ENCODE measurements at places on chromosomes 5 and 9.

DNA sequence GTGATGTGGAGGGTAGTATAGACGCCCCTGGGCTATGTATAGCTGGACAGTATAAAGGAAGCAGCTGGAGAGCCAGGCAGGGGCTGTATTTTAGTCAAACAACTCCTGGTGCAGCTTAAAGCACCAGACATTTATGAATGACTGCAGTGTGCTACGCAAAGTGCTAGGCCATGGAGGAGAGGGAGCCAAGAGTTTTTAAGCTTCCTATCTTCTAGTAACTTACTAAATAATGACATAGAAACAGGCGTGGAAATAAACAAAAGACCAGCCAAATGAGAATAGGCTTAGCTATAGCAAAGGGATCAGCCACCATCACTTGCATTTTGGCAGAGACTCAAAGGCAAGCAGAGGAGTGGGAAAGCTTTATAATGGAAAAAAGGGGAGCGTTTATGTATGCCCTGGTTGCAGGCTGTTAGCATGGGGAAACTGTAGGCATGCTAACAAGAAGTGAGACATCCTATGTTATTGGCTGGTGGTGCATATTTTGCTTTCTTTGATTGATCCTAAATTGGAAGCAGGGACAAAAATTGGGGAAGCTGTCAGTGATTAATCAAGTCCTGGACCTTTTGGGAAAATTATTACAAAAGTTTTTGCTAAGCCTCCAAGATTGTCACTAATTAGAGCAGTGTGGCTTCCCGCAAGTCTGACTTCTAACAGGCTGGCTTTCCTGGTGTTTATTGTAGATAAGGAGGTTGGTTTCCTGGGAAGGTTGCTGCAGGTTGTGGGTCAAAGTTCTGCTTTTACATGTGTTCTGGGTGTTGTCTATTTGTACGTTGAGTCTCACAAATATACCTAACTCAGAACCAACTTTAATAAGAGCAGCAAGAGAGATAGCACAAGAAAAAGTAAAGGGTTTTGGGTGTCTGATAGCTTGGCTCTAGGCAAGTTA, 46.6 kb downstream of the RAB3C start:
- DNase-seq, result no peak

DNA sequence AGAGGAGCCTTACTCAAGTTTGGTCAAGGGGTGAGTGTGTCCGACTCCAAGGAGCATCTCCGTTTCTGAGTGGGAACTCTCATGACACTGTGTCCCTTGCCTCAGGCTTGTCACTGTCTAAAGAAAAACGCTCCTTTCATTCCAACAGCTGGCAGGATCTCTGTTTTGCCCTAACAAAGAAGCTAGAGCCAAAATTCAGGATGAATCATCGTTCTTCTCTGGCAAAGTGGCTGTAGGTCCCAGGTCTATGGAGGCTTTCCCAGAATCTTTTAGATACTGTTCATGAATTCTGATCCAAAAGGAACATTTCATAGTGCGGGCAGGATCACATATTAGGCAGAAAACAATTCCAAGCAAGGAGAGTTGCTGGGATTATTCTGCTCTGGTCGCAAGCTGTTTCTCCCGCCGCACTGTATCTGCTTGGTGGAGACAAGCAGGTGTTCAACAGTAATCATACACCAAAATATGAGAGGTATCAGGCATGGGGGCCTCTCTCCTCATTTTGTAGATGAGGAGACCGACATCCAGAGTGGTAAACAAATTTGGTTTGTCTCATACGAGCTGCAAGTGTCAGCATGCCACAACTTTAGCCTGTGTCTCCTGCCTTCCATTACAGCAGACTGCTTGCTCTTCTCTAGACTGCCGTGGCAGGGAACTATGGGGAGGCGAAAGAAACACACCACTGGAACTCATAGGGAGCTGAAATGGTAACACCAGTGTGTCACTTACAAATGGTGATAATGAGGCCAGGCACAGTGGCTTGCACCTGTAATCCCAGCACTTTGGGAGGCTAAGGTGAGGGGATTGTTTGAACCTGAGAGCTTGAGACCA, 72.6 kb downstream of the ENTREP1 start:
- no peak for DNase-seq

- DNase-seq, result no peak
Measured at GRCh38 chr5:171152382-171152781, 156.7 kb upstream of the TLX3 start.

DNA sequence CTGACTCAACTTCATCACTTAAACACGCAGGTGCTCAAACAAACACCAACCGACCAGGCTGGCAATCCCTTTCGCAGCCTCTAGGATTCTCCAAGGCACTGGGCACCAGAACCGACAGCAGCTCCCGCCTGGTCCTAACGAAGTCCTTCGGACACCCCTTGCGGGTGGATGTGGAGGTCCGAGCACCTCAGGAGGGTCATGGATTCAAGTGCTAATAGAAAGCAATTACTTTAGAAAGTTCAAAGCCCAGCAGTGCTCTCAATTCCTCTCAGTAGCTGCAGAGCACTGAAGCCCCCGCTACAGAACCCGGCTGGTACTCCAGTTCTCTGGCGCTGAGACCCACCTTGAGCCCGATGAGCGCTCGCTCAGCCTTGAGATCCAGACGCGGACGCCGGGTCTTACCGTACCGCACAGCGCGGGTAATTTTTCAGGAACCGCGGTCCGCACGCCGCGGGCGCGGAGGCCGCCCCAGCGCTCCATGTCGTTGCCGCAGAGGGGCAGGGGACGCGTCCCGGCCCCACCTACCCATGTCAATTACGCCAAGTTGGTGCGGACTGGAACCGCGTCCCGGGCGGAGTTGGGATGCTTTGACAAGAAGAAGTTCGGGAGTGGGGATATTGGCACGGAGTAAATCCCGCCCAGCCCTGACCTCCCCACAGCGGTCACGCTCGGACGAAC, 638 bp downstream of the MARCHF3 start:
- DNase-seq, result peak; percentile 26

DNA sequence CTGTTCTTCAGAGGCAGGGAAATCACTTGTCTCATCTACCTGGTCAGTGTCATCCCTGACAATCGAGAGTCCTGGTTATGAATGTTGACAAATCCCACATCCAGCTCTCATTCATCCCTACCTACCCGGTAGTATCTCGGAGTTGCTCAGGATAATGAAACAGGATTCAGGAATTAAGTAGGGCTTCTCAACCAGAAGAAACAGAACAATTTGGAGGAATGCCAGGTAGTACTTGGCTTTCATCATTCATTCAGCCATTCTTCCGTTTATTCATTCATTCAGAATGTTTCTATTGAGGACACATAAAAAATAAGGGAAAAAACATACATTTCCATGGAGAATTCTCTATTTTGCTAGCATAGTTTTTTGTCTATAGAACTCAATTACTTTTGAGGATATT, 195.0 kb downstream of the ARHGEF28 start:
- no peak for DNase-seq

Measured in CD4-positive, alpha-beta T cell treated with Interferon gamma for 1 hour (primary cell).